ENCODE measurements at places on chromosomes 7 and 10.

DNA sequence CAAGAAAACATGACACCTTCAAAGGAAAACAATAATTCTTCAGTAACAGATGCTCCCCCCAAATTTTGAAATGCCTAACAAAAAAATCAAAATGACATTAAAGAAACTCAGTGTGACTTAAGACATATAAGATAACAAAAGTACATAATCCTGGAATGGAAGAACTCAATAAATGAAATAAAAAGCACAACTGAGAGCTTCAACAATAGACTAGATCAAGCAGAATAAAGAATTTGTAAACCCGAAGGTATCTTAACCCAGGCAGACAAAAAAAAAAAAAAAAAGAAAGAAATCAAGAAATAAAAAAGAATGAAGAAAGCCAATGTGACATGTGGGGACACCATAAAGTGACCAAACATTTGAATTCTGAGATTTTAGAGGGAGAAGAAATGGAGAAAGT lies 27.7 kb upstream of the LRRD1 start:
- DNase-seq: no peak

DNA sequence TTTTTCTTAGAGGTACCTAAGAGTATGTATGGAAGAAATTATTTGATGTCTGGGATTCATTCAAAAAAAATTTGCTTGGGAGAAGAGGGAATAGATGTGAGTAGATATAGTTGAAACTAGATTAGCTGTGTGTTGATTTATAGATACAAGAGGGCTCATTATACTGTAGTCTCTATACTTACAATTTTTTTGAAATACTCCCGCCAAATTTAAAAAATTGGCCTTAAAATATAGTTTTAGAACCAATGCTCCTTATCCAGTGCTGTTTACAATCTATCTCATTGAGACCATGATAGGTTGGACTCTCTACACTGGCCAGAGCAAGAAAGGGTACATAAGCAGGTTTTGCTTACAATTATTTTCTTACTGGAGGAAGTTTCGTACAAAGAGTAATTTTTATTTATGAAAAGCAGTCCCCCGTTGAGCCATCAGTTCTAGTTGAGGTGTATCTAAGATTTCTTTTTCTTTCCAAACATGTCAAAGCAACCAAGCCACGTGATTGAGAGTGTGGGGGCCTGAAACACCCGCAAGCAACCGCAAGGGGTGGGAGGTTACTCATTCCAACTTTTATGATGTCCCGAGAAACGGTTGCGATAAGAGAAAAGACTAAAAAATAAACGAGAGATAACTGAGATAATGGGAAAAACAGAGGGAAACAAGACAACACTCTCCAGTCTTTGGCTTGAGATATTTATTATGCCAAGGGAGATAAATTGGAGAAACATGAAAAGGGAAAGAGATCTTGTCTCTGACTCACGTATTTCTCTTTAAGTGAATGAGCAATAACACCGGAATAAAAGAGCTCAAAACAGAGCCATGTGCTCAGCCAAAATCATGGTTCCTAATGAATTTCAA lies 729.2 kb downstream of the LRMDA start:
- no peak for DNase-seq

DNA sequence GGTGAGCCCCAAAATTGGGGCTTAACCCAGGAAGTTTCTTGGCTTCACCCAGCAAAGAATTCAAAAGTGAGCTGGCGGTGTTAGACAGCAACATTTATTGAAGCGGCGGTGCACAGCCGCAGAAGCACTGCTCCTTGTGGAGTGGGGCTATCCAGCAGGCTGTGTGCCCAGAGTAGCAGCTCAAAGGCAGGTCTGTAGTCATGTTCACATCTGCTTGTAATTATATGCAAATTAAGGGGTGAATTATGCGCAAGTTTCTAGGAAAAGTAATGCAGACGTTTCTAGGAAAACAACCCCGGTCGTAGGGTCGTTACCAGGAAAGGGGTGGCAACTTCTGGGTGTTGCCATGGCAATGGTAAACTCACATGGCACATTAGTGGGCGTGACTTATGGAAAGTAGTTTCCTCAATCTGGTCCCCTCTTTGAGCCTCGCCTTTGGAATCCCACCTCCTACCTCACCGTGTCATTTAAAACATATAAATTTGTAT lies 13.7 kb upstream of the KBTBD2 start:
- no peak for DNase-seq

DNA sequence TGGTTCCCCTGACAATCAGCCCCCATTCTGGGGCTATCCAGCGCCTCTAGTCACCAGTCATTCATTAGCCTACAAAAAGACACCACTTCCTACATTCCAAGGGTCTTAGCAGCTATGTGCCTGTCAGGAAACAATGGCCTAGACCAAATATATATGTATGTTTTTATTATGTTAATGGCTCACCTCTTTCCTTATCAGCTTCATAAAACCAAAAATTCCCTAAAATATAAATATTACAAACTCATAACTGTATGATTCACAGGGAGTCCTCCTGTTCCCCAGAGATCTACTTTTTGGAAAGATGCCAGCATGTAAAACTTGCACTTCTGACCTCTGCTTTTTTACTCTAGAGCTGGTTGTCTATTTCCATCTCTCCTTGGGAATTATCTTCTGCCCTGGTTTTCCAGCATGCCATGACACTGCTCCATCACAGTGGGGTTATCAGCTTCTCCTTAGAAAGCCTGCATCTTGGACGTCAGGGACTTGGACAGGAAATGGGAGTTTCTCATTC lies 79.2 kb downstream of the ABCA13 start:
- no peak for DNase-seq

DNA sequence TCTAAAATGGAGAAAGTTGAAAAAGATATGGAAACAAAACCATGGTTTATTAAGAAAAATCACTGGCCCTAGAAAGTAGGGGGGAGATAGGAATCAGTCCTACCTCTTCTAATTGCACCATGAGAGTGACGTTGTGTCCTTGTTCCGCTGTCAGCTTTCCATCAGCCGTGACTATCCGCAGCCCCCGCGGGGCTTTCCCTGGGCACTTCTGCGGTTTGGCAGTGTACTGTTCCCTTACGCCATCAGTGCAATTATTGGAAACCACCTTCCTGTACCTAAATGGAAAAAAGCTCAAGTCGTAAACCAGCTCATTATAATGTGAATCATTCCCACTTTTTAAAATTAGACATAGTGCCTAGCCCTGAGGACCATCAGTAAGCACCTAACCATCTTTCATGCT lies 512.2 kb downstream of the SORCS1 start:
- DNase-seq: no peak

DNA sequence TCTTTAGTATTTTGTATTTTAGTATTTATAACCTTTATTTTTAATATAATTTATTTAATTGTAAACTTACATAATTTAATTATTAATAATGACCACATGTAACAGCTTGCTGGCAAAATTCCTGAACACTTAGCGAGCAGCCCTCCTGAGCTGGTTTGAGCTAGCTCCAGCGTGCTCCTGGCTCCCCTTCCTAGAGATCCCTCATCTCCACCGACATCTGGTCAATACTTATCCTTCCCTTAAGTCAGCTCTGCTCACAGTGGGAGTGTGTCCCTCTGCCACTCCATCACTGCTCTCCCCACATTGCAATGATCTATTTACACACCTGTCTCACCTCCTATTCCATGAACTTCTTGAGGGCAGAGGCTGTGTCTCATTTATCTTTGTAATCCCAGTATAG lies 20.6 kb upstream of the TBXAS1 start:
- DNase-seq: no peak

DNA sequence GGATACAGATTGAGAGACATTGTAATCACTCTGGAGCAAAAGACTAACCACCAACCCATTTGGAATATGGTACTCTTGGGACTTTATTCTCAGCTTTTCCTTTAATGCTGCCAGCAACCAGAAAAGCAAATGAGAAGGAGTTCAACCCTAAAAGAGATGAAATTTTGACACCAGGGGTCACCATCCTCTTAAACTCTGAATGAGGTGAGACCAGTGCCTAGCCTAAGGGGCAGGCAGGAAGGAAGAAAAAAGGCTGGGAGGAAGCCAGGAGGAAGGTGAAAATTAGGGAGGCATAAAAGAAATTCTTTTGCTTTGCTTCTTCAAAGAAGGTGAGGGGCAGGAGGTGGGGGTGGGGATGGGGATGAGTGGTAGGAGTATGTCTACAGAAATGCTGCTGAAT lies 135.8 kb downstream of the JAZF1 start:
- DNase-seq: no peak

DNA sequence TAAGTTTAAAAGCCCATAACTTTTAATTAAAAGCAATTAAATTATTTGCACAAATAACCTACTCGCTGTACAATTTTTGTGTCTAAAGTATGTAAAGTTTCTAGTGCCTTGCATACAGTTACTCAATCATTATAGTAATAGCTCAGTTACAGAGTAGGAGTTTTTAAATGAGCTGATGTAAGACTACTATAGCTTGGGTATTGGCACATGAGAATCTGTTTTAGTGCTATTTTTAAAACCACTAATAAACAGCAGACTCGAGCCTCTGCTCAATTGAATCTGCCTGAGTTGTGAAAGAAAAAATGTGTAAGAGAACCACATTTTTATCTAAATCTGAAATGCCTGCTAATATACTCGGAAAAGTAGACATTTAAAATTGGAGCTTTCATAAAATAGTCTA lies 31.1 kb downstream of the CTNNA3 start:
- DNase-seq: no peak

DNA sequence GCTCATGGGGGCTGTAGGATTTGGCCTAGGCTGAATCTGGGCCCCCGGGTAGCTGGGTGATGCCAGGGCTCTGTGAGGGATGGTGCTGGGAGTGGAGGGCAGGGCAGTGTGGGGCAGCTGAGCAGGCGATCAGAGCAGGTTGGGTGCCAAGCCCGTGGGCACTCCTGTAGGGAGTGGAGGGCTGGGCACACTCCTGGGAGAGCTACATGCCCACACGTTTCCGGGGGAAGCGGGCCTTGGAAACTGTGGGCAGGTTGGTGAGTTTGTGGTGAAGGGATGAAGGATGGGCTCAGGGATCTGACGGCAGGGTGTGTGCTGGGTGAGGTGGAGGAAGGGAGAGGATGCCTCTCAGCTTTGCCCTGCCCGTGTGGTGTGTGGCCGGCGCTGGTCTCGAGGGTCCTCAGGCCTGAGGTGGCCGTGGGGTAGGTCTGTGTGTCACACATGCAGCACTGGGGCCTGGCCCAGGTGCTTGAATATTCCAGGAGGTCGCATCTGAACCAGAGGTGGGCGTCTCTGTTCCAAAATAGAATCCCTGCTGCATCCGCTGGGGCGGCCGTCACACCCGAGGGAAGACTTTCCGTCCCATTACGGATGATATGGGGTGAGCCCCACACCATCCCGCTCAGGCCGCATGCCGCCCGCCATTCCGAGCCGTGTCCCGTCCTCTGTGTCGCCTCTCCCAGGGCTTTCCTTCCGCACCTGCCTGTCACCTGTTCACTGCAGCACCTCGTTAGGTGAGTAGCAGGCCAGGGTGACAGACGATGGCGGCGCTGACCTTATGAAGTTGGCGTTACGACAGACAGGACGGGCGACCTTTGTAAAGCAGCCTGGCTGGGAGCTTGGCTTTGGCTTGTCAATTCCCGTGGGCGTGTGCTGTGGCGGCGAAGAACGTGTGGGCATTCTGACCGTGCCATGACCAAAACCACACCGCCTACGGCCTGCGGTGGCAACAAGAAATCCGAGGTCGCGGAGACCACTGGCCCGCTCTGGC lies 143.6 kb downstream of the ACTR3B start:
- no peak for DNase-seq

GRCh38 chr7:129948338-129948737 lies 4.4 kb downstream of the UBE2H start:
- DNase-seq: no peak

DNA sequence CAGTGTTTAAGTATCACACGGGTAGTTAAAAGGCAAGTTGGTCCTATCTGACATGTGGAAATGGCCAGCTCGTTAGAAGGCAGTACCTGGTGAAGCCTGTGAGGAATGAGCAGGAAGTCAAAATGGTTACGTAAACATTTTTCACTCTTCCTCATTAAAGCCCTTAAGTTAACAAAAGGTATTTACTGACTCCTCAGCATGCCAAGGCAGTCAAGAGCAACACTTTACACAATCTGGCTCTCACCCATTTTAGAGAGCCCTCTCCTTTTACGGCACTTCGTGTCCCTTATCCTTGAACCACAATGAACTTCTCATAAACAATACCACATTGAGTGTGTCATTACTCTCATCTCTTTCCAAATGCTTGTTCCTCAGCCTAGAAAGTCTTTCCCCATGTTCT lies 11.0 kb upstream of the RSBN1L start:
- no peak for DNase-seq

DNA sequence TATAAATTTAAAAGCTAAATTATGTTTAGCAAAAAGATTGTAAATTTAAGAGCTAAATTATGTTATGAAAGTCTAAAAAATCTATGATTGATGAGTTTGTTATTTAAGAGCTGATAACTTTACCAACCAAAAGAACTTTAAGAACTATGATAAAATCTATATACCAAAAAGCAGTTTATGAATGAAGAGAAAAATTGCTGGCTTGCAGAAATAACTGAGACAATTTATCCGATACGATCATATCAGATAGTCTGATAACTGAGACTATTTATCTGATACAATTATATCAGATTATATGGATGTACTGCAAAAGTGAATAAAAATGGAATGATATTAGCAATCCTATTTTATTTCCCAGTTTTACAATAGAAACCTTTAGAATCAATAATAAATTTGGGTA lies 50.2 kb downstream of the IQUB start:
- no peak for DNase-seq

DNA sequence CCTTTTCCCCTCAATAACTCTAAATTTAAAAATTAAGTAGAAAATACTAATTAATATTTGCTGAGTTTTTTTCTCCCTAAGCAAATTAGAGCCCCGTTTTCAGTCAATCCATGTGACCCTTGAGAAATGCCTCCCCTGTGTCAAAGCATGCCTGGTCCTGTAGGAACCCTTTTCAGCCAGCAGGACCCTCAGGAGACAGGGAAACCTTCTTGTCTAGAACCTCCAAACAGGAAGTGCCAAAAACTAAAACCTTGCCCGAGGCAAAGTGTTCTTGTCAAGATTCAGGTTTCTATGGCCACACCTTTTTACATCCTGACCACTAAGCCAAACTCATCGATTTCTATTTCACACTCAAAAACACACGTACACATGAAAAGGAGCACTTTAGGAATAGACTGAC lies 60.1 kb upstream of the NFE2L3 start:
- DNase-seq: peak; percentile 39

DNA sequence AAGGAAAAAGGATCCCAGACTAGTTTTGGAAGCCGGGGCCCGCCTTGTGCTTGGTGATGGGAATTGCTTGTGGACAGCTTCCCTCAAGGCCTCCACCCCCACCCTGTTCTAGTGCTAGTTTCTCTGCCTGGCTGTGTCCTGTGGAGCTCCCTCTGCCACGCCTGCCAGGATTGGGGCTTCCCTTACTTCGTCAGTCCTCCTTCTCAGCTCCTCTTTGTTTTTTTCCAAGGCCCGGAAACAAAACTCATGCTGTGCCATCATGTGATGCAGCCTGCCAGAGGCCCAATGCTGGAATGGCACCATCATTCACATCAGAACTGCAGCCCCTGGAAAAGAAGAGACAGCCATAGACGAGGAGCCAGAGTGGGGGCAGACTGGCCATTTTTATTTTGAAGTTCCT lies 11.2 kb downstream of the YKT6 start:
- no peak for DNase-seq

- DNase-seq: no peak
These were observed 63.8 kb upstream of the EBF3 start for GRCh38 chr10:130027716-130028464.

- DNase-seq: no peak
These were observed 538.7 kb downstream of the TFEC start for GRCh38 chr7:115491744-115492380.
